Progenitor cell of endocrine pancreas (in vitro differentiated cells): ENCODE measurements at places on chromosomes 1 and 21.

GRCh38 chr1:97412166-97412565, 508.7 kb downstream of the DPYD start:
- no peak overlapping the region for H3K27ac ChIP-seq
- no peak overlapping the region for H3K4me3 ChIP-seq
- peaks cover 3% of the 10 kb centered on the region for H3K4me1 ChIP-seq
- no peaks in the 10 kb centered on the region for H3K27me3 ChIP-seq
- H3K36me3 ChIP-seq = no peaks in the 10 kb centered on the region
- no peak for DNase-seq

- H3K4me3 ChIP-seq = no peak overlapping the region
- DNase-seq = no peak
- peaks cover 11% of the 10 kb centered on the region for H3K27me3 ChIP-seq
- H3K4me1 ChIP-seq = no peaks in the 10 kb centered on the region
- peaks cover 1% of the 10 kb centered on the region for H3K36me3 ChIP-seq
Measured at GRCh38 chr1:24890887-24891286, 39.2 kb downstream of the RUNX3 start.

DNA sequence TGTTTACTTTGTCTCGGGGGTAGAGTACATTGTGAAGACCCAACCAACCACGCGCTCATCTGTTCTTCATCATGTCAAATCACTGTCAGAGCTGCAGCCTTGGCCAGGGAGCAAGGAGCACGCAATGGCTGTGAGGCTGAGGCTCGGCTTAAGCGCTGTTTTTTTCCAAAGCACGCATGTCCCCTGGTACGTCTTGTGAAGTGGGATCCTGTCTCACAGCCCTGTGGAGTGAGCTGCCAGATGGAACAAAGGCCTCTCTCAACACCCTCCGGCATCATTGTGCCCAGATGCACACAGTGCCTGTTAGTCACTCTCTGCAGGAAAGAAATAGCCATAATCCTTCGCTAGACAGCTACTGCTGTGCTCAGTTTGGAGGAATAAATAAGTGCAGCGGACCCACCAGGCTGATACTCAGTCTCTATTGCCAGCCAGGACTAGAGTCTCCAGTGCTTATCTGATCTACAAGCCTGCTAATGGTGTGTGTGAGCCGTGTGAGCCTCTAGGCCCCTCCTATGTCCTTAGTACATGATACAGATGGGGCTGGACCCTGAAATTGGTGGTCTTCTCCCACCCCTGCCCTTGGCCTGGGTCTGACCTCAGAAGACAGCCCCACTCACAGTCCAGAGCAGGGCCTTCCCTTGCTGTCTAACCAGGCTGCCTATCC, 91.3 kb upstream of the COA6 start:
- no peaks in the 10 kb centered on the region for H3K4me1 ChIP-seq
- no peak for DNase-seq
- peaks cover 6% of the 10 kb centered on the region for H3K27me3 ChIP-seq
- no peaks in the 10 kb centered on the region for H3K36me3 ChIP-seq

DNA sequence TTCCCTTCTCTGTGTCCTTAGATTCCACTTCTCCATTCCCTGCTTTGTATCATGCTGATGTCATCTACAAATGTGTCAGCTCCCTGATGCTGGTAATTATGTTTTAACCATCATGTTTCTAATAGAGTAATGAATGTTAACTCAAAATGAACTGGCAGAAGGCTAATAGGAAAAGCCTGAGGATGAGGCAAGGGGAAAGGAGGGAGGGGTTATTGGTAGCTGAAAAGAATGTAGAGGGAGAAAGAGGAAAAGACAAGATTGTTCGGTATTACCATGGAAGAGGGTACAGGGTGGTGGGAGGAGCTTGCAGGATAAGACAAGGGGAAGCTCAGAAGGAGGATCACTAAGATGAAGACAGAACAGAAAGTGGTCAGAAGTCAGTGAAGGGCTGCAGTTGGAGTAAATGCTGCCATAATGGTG, 150.9 kb downstream of the ZC3H11B start:
- DNase-seq = no peak
- no peak overlapping the region for H3K4me3 ChIP-seq
- H3K36me3 ChIP-seq = no peaks in the 10 kb centered on the region
